ENCODE measurements at places on chromosomes 12 and 14.

GRCh38 chr12:106327309-106327869, 24.9 kb downstream of the TCP11L2 start:
- no peaks in the 10 kb centered on the region for H3K27me3 ChIP-seq
- H3K36me3 ChIP-seq = peaks cover 63% of the 10 kb centered on the region
- H3K4me1 ChIP-seq = no peaks in the 10 kb centered on the region
- no peak overlapping the region for H3K4me3 ChIP-seq
- H3K27ac ChIP-seq = no peak overlapping the region

DNA sequence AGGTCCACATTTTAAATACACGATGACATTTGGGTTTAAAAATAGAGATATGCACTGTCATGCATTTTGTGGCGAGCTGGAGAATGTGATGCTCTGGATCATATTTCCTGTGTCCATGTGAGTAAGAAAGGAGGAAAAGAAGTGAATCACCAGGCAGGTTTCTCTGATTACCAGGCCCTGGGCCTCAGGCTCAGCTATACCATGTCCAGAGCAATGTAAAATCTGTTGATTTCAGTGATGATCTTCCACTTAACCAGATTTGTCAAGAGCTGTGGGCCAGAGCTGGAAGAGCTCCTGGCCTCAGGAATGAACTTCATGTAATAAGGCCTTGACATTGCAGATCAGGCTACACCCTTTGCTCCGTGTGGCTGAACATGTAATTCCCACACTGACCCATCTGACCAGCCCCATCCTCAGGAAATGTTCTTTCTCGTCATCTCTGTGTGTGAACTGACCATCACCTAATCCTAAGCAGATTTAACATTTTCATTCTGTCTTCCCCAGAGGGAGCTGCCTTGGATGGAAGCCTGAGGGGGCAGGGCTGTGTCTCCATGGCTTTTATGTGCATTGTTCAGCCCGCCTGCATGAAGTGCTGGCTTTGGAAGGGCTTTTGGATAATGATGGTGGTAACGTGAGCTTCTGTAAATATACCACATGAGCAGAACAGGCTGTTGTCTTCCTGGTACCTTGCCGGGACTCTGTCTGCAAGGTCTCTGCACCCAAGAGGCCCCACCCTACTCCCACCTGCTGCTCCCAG, 54.5 kb downstream of the CRACR2A start:
- no peak overlapping the region for H3K27ac ChIP-seq
- peaks cover 5% of the 10 kb centered on the region for H3K4me1 ChIP-seq
- no peaks in the 10 kb centered on the region for H3K27me3 ChIP-seq
- no peaks in the 10 kb centered on the region for H3K36me3 ChIP-seq

DNA sequence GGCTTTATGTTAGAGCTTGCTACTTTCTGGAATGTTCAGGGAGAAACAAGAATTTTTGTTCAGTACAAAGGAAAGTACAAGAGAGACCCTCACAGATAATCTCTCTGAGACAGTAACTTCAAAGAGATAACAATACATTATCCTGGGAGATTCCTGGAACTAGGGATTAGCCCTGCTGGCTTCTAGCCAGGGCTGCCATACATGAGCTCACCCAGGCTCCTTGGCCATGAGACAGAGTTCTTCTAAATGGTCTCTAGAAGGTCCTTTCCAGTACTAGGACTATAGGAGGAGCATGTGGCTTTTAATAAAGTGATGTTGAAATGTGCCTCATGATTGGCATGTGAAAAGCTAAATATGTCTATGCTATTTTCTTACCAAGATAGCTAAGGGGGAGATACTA, 342.5 kb downstream of the EMP1 start:
- H3K27ac ChIP-seq = no peak overlapping the region
- H3K4me1 ChIP-seq = no peaks in the 10 kb centered on the region
- no peaks in the 10 kb centered on the region for H3K27me3 ChIP-seq
- H3K36me3 ChIP-seq = no peaks in the 10 kb centered on the region

DNA sequence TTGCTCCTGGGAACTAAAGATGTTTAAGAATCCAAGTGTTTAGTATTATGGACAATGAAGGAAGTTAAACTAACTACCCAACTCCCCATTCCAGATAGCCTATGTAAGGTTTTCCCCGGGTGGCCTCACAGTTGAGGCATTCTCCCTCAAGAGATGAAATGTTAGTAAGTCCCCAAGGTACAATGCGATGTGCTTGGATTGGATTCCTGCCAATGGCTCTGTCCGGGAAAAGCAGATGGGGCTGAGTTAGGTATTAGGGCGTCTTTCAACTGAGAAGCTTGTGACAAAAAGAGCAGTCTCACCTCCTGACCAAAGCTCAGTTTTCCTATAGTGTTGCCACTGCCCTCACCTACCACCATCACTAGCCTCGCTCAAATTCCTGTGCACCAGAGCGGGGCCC, 64.8 kb upstream of the E2F7 start:
- DNase-seq = no peak
- H3K36me3 ChIP-seq = no peaks in the 10 kb centered on the region
- no peaks in the 10 kb centered on the region for H3K27me3 ChIP-seq
- no peak overlapping the region for H3K4me3 ChIP-seq
- no peaks in the 10 kb centered on the region for H3K4me1 ChIP-seq

GRCh38 chr12:56336361-56337167, 2.1 kb upstream of the IL23A start:
- H3K27me3 ChIP-seq = no peaks in the 10 kb centered on the region
- H3K36me3 ChIP-seq = no peaks in the 10 kb centered on the region
- peaks cover 11% of the 10 kb centered on the region for H3K4me1 ChIP-seq
- DNase-seq = no peak
- H3K27ac ChIP-seq = no peak overlapping the region

- peaks cover 76% of the 10 kb centered on the region for H3K4me1 ChIP-seq
- DNase-seq = no peak
- no peaks in the 10 kb centered on the region for H3K27me3 ChIP-seq
- no peak overlapping the region for H3K27ac ChIP-seq
These were observed 26.0 kb downstream of the ITPK1 start for GRCh38 chr14:93089521-93090269.

DNA sequence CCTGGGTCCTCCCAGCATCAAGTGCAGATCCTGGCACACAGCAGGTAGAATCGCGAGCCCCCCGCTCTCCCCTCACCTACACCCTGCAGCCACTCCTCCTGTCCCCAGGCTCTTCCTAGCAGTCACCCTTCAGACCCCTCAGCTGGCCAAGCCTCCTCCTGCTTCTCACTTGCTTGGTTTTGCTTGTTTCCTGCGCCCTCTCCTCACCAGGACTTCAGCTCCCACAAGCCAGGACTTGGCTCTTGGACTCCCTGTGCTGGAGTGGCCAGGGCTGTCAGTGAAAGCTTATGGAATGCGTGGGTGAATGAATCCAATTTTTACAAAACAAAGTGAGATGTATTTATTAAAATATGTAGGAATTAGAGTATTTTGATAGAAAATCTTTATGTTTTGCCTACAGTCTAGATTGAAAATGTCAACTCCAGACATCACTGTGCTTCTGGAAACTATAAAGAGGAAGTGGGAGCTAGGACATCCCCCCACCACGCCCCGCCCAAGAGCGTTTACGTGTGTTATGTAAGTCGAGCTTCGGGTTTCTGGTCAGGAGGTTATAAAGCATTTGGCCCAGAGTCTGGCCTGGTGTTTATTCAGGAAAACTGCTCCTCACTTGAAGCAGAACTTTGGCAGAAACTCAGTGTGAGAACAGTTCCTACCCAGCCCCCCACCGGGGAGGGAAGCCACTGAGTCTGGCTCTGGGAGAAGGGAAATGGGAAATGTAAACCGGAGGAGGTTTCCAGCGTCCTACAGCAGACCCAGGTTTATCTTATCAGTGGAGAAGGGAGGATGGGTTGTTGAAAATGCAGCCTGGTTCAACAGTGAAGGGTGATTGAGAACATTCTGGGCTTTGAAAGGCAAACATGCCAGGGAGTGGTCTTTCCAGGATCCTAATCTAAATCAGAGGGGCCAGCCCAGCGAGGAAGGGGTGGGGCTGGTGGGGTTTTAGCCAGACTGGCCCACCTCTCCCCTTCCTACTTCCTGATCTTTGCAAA, 8.8 kb downstream of the ALDH2 start:
- H3K4me1 ChIP-seq = peaks cover 54% of the 10 kb centered on the region
- peak overlapping the region; percentile 91 for H3K27ac ChIP-seq
- DNase-seq = peak; percentile 97
- peaks cover 4% of the 10 kb centered on the region for H3K36me3 ChIP-seq
- H3K4me3 ChIP-seq = peak overlapping the region; percentile 30

- no peaks in the 10 kb centered on the region for H3K27me3 ChIP-seq
- H3K27ac ChIP-seq = no peak overlapping the region
- H3K4me1 ChIP-seq = peaks cover 48% of the 10 kb centered on the region
- DNase-seq = no peak
These were observed 90.7 kb downstream of the PLEKHA5 start for GRCh38 chr12:19220205-19220604.

GRCh38 chr12:85029456-85029855, 6.6 kb downstream of the TSPAN19 start:
- no peaks in the 10 kb centered on the region for H3K36me3 ChIP-seq
- H3K4me3 ChIP-seq = no peak overlapping the region
- no peak overlapping the region for H3K27ac ChIP-seq
- no peaks in the 10 kb centered on the region for H3K4me1 ChIP-seq
- H3K27me3 ChIP-seq = peaks cover 4% of the 10 kb centered on the region

- peaks cover 19% of the 10 kb centered on the region for H3K4me1 ChIP-seq
- H3K27ac ChIP-seq = no peak overlapping the region
- no peaks in the 10 kb centered on the region for H3K27me3 ChIP-seq
- no peaks in the 10 kb centered on the region for H3K36me3 ChIP-seq
- DNase-seq = no peak
- H3K4me3 ChIP-seq = no peak overlapping the region
These were observed 10.3 kb upstream of the MTA1 start for GRCh38 chr14:105409364-105409763.

DNA sequence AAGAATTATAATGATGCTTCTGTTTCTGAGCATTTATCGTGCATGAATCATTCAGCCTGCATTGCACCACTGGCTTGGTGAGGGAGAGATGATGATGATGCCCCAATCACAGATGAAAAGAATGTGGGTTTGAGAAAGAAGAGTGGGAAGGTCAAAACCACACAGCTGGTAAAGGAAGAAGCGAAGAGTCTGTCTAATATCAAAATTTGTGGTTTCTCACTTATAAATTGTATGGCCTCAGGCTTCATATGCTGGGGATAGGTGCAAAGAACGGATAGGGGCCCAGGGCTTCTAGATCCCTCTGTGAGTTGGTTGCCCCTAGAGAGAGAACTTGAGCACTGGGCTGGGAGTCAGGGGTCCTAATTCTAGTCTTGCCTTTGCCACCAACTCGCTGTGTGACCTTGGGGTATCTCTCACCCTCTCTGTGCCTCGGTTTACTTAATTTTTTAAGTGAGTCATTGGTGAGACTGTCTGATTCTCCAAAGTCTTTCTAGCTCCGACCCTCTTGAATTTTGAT, 2.2 kb downstream of the OASL start:
- H3K27me3 ChIP-seq = no peaks in the 10 kb centered on the region
- no peak overlapping the region for H3K27ac ChIP-seq
- no peak overlapping the region for H3K4me3 ChIP-seq
- no peaks in the 10 kb centered on the region for H3K36me3 ChIP-seq

DNA sequence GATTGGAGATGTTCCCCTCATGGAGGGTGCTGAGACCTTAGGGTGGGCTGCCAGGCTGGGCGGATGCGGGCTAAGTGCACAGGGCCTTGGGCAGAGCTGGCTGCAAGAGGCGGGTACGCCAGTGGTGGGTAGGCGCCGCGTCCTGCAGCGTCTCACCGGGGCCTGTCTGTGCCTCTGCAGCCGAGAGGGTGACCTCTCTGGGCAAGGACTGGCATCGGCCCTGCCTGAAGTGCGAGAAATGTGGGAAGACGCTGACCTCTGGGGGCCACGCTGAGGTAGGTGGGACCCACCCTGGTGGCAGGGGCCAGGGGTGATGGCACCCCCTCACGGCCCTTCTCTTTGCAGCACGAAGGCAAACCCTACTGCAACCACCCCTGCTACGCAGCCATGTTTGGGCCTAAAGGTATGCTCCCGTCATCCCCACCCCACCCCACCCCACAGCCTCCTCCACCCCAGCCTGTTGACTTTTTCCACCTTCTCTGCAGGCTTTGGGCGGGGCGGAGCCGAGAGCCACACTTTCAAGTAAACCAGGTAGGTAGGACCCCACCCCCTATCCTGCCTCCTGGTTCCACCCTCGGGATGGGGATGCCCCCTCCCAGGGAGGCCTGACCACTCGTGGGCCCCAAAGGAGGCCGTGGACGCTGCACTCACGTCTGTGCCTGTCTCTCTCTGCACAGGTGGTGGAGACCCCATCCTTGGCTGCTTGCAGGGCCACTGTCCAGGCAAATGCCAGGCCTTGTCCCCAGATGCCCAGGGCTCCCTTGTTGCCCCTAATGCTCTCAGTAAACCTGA, 1.5 kb downstream of the CRIP1 start:
- H3K36me3 ChIP-seq = peaks cover 4% of the 10 kb centered on the region
- H3K27ac ChIP-seq = peak overlapping the region; percentile 99
- no peak for DNase-seq
- H3K27me3 ChIP-seq = peaks cover 14% of the 10 kb centered on the region
- peaks cover 93% of the 10 kb centered on the region for H3K4me1 ChIP-seq
- peak overlapping the region; percentile 75 for H3K4me3 ChIP-seq

DNA sequence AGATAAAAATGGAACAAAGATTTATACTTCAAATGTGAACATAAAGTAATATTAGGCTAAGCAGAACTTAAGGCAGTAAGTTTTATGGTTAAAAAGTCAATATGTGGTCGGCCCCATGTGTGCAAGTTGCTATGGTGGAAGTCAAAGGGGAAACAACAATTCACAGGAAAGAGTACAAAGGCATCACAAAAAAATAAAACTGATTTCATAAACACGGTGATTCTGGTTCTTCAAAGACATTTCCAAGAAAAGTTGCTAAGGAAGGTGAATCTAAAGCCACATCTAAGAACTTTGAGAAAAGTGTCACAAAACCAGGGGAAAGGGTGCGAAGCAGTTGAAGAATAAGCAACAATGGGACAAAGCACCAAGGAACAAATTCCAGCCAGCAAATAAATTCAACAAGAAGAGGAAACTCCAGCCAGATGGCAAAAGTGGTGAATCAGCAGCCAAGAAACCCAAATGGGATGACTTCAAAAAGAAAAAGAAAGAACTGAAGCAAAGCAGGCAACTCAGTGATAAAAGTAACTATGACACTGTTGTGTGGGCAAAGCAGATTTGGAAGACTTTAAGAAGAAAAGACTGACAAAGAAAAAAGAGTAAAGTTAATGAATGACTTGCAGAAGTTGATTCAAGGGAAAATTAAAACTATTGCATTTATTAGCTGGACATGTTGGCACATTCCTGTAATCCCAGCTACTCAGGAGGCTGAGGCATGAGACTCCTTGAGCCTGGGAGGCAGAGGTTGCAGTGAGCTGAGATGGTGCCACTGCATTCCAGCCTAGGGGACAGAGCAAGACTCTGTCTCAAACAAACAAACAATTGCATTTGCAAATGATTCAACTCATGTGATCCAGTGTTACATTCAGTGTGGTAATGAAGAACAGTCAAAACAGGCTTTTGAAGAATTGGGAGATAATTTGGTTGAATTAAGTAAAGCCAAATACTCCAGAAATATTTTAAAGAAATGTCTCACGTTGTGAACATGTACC, 19.5 kb downstream of the PTGDR start:
- DNase-seq = no peak
- no peak overlapping the region for H3K4me3 ChIP-seq
- H3K36me3 ChIP-seq = no peaks in the 10 kb centered on the region
- H3K27me3 ChIP-seq = no peaks in the 10 kb centered on the region
- no peaks in the 10 kb centered on the region for H3K4me1 ChIP-seq

Measured in esophagus muscularis mucosa (tissue), 4 donors.